ENCODE measurements at places on chromosomes 12 and 14.

DNA sequence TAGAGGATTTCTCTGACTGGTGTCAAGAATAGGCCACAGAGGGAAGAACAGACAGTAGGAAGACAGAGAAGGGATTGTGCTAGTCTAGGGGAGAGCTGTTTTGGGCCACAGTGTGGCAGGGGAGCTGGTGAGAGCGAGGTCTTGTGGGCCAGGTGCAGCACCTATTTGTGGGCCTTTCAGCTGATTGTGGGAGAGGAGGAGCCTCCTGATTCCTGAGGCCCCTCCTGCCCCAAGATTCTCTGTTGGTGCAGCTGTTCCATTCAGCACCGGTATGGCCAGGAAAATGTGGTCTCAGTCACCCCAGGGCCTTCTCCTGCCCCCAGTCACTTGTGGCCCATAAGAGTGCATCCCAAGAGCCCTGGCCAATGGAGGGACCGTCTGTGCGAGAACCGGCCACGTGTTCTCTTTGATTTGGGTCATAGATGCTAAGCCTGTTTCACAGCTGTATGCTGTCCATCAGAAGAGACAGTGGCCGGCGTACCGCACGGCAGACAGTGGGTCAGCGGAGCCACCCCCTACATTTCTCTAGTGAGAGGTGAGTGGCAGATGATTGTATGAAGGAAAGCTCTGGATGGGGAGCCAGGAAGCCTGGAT is 27.7 kb downstream of the TPCN1 start:
- DNase-seq: no peak

DNA sequence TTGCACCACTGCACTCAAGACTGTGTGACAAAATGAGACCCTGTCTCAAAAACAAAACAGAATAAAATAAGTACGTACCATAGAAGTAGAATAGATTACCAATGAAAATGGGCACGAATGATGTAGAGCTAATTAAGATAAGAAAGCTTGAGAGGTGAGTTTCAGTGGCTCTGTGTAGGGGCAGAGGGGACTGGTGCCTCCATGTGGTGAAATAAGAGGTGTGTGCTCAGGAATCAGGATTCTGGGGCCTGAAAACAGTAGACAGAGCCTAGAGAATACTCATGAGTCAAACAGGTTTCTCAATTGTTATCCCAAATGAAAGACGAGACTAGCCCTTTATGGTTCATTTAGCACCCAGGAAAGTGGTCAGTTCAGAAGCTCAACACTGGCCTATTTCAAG is 1145.1 kb downstream of the FLRT2 start:
- no peak for DNase-seq

DNA sequence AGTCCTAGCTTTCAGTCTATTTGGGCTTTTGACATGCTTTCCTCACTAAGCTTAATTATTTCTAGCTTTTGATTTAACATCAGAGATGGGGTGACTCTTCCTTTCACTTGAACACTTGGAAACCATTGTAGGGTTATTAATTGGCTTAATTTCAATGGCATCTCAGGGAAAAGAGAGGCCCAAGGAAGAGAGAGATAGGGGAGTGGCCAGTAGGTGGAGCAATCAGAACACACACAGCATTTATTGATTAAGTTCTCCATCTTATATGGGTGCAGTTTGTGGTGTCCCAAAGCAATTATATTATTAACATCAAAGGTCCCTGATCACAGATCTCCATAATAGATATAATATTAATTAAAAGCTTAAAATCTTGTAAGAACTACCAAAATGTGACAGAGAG is 1466.1 kb upstream of the SEL1L start:
- DNase-seq: no peak

GRCh38 chr12:28219827-28220226 is 29.6 kb downstream of the CCDC91 start:
- no peak for DNase-seq

GRCh38 chr12:7695237-7695560 is 376 bp downstream of the GDF3 start:
- no peak for DNase-seq

DNA sequence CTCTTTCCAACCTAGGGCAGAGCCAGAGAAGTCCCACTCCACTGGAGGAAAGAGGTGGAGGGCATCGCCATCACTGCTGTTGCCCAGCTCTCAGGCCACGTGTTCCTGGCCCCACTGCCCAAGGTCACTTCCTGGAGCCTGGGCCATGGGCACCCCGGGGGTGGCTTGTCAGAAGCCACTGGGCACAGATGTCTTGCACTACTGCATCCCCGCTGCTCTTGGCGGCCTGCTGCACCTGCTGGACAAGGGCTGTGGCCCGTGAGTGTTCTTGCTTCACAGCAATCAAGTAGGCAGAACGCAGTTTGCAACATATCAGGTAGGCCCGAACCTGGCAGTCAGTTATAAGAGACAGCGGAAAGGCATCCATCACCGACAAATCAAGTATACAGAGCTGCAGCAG is 46.6 kb downstream of the RDH12 start:
- no peak for DNase-seq

GRCh38 chr12:2248901-2249381 is 196.2 kb downstream of the CACNA1C start:
- no peak for DNase-seq

DNA sequence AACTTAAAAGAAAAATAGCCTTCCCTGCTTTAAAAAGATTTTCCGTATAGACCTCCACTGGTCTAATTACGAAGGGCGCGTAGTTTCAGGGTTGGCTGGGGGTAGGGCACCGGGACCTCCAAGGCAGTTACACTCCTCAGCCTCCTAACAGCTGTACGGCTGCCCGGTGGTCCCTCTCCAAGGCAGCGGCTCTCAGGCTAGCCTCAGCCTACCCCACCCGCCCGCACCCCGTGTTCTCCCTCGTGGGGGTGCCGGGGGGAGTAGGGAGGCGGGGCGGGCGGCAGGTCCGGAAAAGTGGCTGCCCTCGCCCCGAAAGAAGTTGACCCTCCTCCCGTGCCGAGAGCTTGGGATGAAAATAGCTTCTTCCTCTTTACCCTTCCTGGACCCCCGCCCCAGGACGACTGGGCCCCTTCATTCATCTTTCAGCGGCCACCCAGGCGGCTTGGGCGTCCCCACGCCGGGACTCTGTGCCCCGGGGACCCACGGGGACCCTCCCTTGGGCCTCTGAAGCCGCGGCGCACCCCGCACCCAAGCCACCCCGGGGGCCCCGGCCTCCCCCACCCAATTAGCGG is 991 bp upstream of the RCOR1 start:
- DNase-seq: no peak

DNA sequence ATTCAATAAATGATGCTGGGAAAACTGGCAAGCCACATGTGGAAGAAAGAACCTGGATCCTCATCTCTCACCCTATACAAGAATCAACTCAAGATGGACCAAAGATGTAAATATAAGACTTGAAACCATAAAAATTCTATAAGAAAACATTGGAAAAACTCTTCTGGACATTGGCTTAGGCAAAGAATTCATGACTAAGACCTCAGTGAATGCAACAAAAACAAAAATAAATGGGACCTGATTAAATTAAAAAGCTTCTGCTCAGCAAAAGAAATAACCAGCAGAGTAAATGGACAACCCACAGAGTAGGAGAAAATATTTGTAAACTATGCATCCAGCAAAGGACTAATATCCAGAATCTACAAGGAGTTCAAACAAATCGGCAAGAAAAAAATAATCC is 24.6 kb downstream of the ATG2B start:
- no peak for DNase-seq

DNA sequence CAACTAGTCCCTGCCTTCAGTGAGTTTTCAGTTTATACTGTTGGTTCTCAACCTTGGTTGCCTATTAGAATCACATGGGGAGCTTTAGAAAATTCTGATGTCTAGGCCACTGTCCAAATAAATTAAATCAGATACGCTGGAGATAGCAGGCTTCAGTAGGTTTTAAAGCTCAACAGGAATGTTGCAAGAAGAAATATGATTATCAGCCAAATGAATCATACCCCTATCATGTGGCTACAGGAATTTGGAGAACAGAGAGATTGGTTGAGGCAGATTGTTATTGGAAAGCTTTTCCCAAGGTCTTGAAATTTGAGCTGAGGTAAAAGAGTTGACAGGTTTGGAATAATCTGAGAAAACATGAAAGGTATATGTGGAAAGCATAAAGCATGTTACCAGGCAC is 125.3 kb downstream of the WIF1 start:
- no peak for DNase-seq

GRCh38 chr14:75279153-75279762 is 630 bp downstream of the FOS start:
- no peak for DNase-seq

DNA sequence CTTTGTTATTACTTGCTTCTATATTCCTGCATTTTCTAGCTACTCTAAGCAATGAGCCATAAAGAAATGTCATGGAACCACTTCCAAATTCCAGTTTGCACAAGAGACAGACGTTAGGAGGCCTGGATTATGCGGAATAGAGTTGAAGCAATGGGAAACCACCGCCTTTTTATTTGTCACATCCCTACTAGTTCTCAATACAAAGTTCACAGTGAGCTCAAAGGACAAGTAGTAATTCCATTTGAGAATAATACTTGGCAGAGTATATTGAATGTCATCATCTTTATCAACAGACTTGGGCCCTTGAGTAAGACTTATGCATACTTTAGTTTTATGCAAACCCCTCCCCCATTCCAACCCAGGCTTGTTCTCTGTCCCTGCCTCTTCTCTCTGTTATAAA is 3.7 kb upstream of the SLC15A5 start:
- DNase-seq: no peak

DNA sequence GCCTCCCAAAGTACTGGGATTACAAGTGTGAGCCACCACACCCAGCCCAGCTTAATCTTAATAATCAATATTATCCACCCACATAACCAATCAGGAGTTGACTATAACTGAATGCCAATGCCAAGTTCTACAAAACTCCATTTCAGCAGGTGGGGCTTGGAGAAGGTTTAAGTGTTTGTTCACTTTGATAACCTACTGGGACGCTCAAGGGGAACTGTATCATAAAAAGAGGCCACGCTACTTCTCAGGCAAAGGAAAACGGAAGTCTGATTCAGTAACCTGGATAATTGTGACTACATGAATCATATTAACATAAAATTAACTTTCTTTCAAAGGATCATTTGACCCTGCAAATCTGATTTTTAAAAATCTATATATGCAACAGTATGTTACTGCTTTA is 179.2 kb downstream of the BCAT1 start:
- DNase-seq: no peak

- DNase-seq: no peak
Observed at GRCh38 chr14:24312736-24313507, 1.6 kb downstream of the LTB4R start.

DNA sequence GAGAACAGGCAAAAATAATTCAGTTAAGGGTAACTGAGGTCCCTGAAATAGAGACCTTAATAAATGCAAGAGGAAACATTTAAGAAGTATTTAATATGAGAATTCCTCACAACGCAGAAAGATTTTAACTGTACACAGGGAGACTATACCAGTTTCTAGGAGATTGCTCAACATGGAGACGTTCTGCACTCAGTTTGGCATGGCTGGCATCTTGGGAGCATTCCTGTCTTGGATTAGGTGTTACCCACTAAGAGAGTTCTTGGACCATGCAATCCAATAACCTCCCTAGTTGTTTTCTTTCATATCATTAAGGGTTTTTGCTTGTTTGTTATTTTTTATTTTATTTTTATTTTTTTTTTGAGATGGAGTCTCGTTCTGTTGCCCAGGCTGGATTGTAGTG is 302.4 kb downstream of the NELL2 start:
- no peak for DNase-seq

- DNase-seq: no peak
Observed at GRCh38 chr14:77832297-77832696, 32.4 kb downstream of the ADCK1 start.

- no peak for DNase-seq
Observed at GRCh38 chr14:56617084-56617483, 37.5 kb downstream of the TMEM260 start.
